Cerebellar nuclear complex (tissue), 1 donor: ENCODE measurements at places on chromosomes 7 and 10.

DNA sequence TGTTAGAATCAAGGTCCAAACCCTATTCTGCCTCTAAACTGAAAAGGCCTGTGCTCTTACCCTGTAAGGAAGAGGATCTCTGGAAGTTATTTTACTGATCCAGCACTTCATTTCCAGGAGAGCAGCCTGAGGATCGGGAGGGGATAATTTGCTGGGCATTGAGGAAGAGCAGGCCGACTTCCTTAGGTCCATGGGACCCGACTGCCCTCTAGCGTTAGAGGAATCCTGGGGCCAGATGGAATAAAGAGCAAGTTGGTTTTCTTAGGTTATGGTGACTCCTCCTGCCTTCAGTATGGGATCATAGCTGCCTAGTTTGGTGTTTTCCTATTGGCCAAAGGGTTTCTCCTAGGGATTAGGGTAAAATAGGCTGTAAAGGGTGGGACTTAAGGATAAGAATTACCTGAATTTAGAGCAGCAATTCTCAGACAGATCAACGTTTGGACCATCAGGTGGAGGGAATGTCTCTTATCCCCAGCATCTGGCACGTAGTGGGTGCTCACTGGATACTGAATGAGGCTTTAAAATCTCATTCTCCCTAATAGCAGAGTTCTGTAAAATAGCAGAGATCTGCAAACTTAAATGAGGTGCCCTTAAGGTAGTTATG lies 40.0 kb upstream of the SORBS1 start:
- peak; percentile 82 for DNase-seq

GRCh38 chr10:15478950-15479349 lies 107.9 kb upstream of the FAM171A1 start:
- DNase-seq: no peak

DNA sequence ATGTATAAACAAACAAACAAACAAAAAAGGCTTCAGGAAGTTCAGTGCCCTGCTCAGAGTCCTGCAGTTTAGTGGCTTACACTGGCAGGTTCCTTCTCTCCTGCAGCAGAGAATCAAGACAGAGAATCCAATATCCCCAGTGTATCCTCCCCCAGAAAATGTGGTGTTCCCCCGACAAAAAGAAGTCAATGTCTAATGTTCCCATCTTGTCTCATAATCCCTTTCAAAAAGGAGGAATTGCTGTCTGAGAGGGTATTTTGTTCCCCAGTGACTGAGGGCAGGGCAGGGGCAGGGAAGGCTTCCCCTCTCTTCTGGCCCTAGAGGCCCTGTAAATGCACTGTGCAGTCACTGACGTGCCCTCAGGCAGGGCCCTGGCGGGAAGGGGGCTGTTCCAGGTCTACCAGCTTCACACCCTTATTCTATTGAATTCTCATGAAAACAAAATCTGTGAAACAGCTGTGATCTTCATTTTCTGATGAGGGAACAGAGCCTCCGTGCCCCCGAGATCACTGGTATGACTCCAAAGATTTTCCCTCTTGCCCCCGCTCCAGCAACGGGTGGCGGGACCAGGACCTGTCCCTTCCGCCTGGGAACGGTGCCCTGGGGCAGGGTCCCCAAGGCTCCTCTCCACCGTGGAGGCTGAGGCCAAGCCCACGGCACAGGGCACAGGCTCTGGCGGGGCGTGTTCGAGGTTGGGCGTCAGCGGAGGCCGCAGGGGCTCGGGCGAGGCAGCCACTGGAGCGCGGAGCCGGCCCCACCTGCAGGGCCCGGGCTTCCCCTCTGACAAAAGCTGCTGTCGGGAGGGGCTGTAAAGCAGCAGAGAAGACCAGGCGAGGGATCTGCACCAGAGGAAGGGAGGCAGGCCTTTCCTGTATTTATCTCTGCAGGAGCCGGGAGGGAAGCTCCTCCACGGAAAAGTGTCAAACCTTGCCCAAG lies 13.4 kb upstream of the WDFY4 start:
- no peak for DNase-seq

DNA sequence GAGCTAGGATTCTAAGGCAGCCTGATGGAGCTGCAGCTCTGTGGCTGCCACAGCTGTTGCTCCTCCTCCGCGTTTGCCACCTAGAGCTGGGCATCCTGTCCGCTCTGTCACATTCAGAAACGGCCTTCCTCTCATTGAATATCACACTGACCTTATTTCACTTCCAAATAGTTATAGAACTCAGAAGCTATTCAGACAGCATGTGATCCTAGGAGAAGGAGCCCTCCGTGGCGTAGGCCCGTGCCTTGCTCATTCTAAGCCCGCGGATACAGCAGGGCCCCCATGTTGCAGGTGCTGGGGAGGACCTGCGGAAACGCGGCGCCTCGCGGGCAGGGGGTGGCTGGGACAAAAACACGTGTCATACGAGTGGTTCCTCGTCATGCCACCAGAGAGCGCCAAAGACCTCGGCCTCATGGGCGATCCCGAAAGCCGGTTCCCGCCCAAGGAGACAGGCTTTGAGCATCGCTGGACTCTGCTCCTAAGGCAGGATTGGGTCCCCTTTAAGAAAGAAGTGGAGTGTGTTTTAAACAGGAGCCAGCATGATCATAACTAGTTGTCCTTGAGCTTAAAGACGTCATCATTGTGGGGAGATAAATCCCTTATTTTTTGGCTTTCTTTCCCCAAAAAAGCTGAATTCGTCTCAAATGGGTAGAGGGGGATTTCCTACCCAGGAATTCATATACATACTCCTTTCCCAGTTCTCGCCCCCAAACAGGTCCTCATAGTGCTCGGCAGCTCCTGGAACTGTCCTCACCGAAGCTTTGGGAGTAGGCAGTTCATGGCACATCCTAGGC lies 17.9 kb upstream of the FIGNL1 start:
- no peak for DNase-seq

DNA sequence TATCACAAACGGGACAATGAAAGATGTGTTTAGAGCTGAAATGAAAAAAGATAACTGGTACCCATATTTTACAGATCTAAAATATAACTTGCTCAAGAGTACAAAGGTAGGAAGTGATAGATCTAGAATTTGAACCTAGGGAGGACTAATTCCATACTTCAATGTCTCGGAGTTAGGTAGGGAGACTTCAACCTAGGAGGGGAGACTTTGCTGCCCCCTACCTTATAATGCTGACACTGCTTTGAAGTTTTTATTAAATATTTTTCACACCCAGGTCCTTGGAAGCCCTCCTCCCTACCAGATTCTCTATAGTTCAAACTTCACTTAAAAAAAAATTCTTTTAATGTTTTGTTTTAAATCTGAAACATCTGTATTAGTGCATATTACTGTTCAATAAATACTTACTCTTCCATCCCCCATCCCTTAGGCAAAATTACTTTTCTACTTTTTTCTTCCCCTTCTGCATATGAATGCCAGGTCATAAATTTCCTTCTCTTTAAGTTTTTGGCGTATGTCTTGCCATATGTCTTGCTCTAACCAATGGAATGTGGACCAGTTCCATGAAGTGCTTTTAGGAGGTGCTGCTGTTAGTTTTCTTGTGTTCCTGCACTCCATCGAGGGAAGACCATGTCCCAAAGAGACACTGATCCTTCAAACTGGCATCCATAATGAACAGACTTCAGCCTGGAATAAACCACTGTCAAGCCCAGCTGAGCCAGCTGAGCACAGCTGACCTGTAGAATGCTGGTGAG lies 57.8 kb downstream of the MICU1 start:
- DNase-seq: no peak

DNA sequence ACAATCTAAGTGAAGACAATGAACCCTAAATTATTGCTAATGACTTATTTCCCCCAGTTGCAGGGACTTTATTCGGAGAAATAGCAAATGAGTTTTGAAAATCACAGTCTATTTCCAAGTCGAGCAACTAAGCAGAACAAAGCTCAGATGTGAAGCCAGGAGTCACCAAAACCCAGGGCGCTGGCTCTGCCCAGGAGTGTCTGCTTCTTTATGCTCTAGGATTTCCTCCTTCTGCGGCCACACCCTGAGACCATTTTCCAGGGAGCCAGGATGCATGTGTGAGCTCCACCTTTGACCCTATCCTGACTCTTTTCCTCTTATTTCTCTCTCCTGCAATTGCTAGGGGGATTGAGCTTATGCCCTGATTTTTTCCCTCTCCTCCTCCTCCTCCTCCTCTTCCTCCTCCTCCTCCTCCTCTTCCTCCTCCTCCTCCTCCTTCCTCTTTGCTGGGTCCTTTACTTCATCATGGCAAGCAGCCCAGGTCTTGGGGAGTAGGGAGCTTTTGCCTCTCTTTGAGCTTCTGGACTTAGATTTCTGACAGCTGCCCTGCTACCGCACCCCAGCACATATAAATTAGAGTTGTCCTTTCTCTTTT lies 234.4 kb downstream of the ARL4A start:
- DNase-seq: no peak

GRCh38 chr10:43100366-43100765 lies 23.5 kb downstream of the RET start:
- DNase-seq: no peak

DNA sequence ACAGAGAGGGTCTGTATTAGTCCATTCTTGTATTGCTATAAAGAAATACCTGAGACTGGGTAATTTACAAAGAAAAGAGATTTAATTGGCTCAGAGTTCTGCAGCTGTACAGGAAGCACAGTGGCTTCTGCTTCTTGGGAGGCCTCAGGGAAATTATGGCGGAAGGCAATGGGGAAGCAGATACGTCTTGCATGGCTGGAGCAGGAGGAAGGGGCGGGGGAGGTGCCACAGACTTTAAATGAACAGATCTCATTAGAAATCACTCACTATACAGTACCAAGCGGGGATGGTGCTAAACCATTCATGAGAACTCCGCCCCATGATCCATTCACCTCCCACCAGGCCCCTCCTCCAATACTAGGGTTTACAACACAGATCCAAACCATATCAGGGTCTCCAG lies 3.7 kb upstream of the CALU start:
- no peak for DNase-seq

DNA sequence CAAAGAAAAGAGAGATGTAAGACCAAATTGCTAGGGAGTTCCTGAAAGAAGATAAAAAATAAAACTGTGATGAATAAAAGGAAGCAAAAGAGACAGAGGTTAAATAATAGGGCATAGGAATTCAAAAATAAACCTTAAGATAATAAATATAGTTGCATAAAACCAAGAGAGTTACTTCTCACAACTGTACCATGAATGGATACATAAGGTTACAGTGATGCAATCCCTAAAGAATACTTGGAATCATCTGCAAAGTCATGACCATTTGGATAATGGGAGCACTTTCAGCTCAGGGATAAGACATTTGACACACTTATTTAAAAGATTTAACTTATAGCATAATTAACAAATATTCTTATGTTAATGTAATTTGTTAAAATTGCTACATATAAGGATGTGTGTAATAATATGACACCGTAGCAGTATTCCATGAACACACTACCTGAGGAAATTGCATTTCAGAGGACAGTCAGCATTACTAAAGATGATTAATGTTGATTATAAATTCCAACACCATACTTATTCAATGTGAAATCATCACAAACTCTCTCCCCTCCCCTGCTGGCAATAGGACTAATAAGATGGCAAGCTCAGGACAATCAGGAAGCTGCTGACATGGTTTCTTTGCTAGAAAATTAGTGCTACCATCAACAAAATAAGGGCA lies 202.1 kb upstream of the AKR1E2 start:
- no peak for DNase-seq

- DNase-seq: no peak
Measured at GRCh38 chr7:473211-473734, 46.4 kb downstream of the PDGFA start.

GRCh38 chr7:55469721-55470120 lies 102.6 kb downstream of the VOPP1 start:
- no peak for DNase-seq

DNA sequence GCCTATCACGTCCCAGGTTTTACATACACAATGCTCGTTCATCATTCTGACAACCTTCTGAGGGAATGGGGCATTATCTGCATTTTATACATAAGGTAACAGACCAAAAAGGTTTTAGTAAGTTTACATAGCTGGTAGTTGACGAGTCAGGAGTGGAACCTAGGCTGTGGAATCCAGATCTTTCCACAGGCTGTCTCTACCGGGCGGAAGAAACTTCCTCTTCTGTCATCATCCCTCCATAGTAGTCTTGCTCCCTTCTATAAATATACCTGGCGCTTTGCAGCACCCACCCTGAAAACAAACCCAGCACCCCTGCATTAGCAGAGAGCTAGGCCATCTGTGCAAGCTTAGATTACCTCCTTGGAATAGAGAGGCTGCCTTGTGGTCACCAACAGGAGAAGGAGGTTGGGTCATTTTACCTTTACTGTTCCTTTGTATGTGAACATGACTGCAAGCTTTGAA lies 1.3 kb downstream of the TSPAN13 start:
- DNase-seq: no peak

GRCh38 chr10:8369666-8370065 lies 315.2 kb downstream of the GATA3 start:
- no peak for DNase-seq

DNA sequence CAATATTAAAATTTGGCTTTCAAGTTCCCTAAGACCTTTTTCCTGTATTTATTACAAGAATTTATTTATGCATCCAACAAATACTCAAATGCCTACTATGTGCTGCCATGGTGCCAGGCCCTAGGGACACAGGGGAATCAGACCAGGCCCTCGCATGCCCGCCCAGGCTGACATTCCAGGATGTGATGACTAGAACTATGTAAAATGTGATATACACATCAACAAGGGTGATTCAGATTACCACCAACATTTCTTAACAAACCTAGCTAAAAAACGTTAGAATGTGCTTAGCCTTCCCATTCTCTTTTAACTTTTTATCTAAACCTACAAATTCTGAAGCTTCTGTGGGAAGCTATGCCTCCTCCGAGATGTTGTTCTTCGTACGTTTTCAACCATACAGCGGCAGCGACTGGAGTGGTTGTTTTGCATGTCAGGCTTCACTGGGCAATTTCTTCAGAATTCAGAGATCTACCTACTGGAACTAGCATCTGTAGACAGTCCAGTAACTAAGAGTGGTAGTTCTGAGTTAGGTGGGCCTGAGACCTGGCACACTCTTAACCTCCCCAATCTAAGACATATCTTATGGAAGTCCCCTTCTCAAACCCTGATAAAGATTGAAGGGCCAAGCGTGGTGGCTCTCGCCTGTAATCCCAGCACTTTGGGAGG lies 22.1 kb downstream of the GNA12 start:
- DNase-seq: no peak

DNA sequence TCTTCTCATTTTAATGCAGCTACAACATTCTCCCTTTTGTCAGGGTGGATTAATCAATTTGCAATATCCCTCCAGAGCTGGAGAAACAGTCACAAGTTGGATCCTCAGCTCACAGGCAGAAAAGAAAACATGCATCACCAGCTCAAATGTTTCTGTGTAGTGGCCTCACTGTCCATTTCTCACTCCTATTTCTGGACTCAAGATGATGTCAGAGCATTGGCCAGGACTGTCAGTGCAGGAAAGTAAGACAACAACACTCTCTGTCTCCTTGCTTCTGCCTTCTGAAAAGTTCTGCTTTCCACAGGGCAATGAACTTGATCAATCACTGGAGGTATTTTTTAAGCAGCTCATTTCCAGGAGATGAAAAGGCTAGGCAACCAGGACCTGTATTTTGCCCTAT lies 8.2 kb upstream of the SVIL start:
- DNase-seq: no peak

- no peak for DNase-seq
Measured at GRCh38 chr10:112298581-112298980, 15.4 kb downstream of the TECTB start.

GRCh38 chr10:11134411-11134810 lies 116.7 kb downstream of the CELF2 start:
- DNase-seq: no peak

GRCh38 chr7:47780555-47780954 lies 167.7 kb downstream of the PKD1L1 start:
- no peak for DNase-seq
